Astrocyte of the spinal cord (primary cell): ENCODE measurements at places on chromosomes 5 and 9.
A peak's percentile ranks its signal among the peaks of the same experiment; 100 is the strongest.

DNA sequence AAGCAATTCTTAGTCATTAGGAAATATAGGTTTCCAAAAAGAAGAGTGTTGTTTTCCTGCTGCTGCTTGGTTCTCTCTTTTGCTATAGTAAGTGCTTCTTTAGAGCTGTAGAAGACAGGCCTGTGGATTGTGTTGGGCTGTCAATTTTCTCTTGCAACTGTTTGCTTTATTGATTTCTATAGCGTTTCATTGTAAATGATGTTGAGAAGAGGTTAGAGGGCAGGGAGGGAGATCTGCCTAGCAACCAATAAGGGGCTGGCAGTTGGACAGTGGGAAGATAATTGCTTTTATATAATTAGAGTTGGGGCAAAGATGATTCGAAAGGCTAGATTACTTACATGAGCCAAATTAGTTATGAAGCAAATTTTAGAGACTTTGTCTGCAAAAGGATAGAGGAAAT lies 11.1 kb downstream of the UNC13B start:
- DNase-seq = no peak

- peak; percentile 89 for DNase-seq
These were observed 79.6 kb downstream of the PDE4D start for GRCh38 chr5:59813761-59814536.

DNA sequence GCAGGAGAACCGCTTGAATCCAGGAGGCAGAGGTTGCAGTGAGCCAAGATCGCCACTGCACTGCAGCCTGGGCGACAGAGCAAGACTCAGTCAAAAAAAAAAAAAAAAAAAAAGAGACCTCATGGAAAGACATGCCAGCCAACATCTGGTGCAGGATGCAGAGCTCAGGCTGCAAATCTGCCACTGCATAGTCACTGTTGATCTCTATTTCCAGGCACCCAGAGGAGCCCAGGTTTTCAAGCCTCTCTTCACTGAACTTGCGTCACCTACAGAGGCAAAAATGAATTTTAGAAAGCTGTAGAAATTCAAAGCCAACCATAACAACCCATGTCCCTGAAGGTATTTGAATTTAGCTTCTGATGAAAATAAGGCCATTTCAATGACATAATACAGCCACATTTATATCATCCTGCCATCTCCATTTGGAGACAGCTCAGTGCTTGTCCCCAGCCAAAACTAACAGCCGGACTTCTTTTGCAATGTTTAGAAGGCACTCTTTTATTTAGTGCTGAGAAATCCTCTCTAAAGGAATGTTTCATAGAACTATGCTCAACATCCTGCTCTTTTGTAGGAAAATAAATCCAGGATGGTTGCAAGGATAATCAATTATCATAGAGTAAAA lies 113.3 kb downstream of the SNX18 start:
- DNase-seq = no peak

- DNase-seq = no peak
These were observed 22.4 kb downstream of the SPINK5 start for GRCh38 chr5:148085977-148086705.

- DNase-seq = no peak
These were observed 190.7 kb downstream of the KCTD16 start for GRCh38 chr5:144361406-144361805.

DNA sequence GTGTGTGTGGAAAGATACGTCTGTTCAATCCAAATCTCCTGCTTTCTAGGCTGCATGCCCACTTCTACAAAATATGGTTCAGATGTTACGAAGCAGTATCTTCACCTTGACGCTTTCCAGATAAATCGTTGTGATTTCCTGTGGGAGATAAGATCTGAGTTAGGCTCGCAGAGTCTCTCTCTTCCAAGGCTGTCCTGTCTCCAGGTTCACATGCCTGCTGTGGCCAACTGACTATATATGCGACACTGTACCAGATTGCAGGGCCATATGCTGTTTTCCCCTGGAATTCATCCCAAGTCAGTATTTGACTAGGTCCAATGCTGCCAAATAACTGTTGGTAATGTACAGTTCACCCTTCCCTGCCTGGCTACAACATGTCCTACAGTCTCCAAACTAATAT lies 47.9 kb downstream of the TMEM252 start:
- DNase-seq = no peak

- no peak for DNase-seq
These were observed 228.8 kb upstream of the TYRP1 start for GRCh38 chr9:12464400-12464799.

- DNase-seq = peak; percentile 58
These were observed 187.1 kb downstream of the ELAVL2 start for GRCh38 chr9:23638837-23639426.

DNA sequence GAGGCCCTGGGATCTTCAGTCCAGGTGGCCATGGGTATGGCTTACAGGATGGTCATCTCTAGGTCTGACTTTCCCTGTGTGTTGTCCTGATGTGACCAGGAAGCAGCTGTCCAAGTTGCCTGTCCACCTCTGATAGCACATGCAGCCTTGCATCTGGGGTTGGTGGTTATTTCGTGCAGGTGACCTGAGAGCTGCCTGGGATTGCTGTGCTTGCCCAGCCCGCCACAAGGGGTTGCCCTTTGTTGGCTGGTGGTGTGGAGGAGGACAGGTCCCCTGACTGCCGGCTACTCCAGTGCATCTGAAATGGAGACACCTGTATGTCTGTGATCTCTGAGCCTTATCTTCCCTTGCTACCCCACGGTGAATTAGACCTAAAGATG lies 212.6 kb downstream of the ARHGAP26 start:
- DNase-seq = no peak

DNA sequence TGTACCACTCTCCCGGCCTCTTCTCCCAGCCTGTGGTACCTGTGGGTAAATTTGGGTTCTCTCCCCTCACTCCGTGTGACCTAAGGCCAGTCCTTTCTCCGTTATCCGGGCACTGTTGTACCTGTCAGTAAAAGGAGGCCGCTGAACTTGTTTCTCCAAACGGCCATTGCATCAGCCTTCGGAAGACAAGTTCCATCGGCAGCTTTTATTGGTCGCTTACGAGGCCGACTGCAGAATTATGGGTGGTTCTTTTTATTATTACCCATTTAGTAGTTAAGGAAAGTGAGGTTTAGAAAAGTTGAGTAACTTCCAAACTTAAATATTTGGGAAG lies 558 bp downstream of the GRPEL2 start:
- peak; percentile 44 for DNase-seq

DNA sequence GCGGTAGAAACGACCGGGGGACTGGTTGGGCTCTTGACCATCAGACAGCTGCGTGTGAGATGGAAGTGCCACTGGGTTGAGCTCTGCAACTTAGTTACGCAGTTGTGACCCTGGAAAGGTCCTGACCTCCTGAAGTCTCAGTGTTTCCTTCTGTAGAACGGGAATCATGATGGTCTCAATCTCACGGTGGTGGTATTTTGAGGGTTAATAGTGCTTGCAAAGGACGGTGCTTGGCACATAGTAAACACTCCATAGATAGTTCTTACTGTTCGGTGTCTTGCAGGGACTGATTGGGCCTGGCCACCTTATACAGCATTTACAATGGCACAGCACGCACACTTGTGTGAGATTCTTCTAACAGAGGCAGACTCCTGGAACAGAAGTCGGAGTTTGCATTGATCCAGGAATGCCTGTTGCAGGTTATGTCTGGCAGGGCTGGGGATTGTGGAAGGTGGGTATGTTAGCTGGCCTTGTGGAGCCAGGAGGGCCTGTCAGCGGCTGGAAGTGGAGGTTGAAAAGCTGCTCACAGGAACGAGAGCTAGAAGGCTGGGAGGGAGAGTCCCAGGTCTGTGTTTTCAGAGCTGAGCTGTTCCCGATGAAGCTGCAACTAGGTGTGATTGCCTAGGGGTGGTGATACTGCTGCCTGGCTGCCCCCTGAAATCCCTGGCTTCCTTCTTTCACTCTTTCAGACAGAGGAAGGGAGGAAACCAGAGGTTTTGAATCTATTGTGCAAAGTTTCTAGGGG lies 962 bp upstream of the TXN start:
- DNase-seq = peak; percentile 29

GRCh38 chr9:111559000-111559610 lies 34.1 kb downstream of the ZNF483 start:
- peak; percentile 43 for DNase-seq

DNA sequence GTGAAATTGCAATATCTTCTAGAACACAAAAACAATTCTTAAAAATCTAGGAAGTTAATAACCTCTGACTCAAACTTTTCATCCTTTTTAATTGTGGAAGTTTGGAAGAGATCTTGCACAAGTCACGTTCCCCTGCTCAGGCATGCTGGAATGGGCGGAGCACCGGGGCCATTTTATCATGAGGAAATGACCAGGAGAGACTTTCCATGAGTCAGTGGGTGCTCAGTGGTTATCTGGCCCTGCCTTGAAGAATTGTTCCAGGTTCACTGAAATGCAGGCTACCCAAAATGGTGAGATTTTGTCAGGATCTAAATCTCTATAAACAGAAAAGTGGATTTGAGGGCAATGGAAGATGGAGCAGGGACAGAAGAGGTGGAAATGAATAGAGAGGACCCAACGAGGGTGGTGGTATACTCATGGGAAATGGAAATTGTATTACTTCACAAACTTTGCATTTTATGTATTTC lies 61.2 kb downstream of the FYB1 start:
- no peak for DNase-seq

DNA sequence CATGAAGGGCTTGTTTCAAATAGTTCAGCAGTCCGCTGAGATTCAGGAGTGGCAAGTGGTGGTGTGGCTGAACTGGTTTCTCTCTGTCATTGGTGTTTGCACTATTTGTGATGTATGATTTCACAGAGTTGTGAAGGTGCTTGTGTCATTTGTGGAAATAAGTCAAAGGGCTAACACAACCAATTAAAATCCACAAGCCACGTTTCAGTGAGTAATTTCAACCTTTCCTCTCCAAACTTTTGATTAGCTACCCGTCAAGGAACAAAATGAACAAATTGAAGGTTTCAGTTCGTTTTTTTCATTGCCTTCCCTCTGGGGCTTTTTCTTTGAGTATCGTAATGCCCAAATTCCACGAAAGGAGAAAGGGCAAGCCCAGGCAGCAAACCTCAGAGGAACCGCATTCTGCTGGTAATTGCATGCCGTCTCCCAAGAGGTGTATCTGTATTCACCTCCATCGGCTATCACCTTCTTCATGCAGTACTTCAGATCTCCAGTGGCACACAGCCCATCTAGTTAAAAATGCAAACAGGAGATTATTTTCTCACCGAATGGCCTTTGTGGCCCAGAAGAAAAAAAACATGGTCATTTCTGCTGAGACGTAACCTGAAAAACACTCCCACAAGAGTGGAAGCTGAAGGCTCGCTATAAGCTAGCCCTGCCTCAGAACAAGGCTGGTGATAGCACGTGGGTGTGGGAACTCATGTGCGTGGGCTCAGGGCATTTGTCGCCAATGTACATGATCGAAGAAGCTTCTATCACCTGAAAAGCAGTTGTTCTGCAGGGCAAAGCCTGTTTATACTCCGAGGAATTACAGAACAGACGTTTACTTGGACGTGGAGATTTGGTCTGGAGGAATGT lies 197.1 kb downstream of the NR3C1 start:
- no peak for DNase-seq

DNA sequence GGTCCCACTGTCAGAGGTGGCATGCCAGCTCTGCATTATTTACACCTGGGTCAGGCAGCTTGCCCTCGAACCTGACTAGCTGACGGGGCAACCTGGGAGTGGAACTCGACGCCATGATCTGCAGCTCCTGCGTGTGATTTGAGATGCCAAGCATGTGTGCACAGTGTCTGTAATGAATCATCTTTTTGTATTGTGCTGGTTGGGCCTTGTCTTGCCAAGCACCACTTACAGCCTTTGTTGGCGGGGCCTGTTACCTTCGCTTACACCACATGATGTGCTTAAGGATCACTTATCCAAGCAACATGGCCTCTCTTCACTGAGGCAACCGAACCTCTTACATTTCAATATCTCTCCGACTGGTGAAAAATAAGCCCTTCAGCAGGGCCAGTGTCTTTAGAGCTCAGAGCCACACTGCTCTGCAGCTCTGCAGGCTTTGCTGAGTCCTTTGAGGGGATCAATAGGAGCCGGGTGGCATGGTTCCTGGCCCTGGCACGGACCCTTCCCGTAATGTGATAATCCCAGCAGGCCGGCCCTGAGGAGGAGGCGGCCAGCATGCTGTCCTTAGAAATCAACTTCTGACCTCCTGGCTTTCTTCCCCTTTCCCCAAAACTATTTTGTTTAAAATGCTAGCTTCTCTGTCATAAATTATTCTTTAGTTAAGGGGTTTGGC lies 297.7 kb upstream of the CD180 start:
- DNase-seq = no peak

DNA sequence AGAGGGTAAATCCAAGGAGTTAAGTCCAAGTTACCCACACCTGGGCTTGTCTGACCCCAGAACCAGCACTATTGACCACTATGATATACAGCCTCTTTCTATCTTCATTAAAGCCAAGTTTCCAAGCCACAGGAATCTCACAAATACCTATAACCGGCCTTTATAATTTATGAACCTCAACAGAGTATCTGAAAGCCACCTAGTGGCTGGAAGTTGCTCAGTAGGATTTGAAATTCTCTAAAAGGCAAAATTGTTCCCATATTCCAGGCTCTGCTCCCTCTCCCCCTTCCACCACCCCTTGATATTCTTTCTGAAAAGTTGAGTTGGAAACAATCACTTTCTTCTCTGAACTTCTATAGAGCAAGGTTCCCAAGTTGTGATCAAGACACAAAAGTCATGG lies 106.4 kb upstream of the GPR151 start:
- no peak for DNase-seq

DNA sequence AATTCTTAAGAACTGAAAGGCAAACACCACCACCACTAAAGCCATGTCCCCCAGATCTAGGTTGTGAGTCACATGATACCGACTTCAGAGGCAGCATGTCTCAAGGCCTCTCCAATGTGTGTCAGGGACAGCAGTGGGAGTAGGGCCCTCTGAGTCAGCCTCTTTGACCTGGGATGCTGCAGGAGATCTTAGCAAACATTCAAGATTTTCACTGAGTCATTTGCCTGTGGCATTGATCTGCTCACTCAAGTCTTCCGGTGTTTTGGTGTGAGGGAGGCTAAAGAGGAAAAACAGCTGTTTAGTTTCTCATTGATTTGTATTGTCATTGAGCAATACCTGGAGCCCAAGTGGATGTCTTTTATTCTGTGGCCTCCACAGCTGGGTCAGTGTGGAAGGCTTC lies 36.1 kb downstream of the TMC1 start:
- peak; percentile 79 for DNase-seq

DNA sequence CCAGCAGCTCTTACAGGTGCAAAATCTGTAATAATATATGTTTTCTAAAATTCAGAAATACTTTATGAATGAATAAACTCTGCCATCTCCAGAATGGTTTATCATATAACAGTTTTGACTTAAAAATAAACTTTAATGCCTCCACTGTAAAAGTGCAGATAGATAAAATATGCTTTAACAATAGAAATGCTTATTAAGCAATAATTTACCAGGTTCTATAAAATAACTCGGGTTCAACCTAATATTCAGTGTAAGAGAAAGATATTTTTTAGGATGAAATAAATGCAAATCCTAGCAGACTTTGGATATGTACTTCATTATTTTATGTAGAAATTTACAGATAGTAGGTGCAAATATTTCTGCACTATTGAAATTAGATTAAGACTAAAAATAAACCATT lies 74.1 kb downstream of the FBXL7 start:
- no peak for DNase-seq

DNA sequence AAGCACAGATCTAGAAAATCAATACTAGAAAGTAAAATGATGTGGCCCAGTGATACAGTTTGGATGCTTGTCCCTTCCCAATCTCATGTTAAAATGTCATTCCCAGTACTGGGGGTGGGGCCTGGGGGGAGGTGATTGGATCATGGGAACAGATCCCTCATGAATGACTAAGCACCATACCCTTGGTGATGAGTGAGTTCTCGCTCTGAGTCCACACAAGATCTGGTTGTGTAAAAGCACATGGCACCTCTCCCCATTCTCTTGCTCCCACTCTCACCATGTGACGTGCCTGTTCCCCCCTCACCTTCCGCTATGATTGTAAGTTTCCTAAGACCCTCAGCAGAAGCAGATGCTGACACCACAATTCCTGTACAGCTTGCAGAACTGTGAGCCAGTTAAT lies 234.2 kb upstream of the CDH6 start:
- DNase-seq = no peak
